ENCODE measurements at places on chromosomes 7 and 10. TPM values are rescaled to one million over a fixed set of nuclear protein-coding genes. Genes with fewer than 3 reads are reported as not detected.

HMX3 gene
- total RNA-seq: not detected

NME8 gene
- not detected for total RNA-seq

KLF14 gene
- total RNA-seq: 0.03 TPM

PLXDC2 gene
- 0.02 TPM for total RNA-seq

AKR1C4 gene
- 0.30 TPM for total RNA-seq

MOGAT3 gene
- total RNA-seq: not detected

STAG3 gene
- total RNA-seq: 0.22 TPM

PTPN20 gene
- 4.3 TPM for total RNA-seq

FAM237B gene
- not detected for total RNA-seq

OIT3 gene
- 0.05 TPM for total RNA-seq

TAF6 gene
- total RNA-seq: 67.8 TPM

FAM107B gene
- total RNA-seq: 146 TPM

GUSB gene
- 35.0 TPM for total RNA-seq

LEP gene
- total RNA-seq: not detected

ANKRD1 gene
- total RNA-seq: 6.5 TPM

SPDYE6 gene
- total RNA-seq: not detected

ANKRD30A gene
- 0.52 TPM for total RNA-seq

NEBL gene
- total RNA-seq: 6.4 TPM

UNCX gene
- total RNA-seq: not detected

GNG11 gene
- total RNA-seq: 34.6 TPM

LIPJ gene
- total RNA-seq: not detected

Data from A549 treated with CORT108297 at 1 μM for 4 hours (cell line).